NCI-H460 (cell line): ENCODE measurements at places on chromosomes 1 and 21. TPM values are rescaled to one million over a fixed set of nuclear protein-coding genes. Genes with fewer than 3 reads are reported as not detected.
A peak's percentile ranks its signal among the peaks of the same experiment; 100 is the strongest.

- no peak for DNase-seq
Observed at GRCh38 chr1:53541761-53542550, 82.8 kb downstream of the DMRTB1 start.

DNA sequence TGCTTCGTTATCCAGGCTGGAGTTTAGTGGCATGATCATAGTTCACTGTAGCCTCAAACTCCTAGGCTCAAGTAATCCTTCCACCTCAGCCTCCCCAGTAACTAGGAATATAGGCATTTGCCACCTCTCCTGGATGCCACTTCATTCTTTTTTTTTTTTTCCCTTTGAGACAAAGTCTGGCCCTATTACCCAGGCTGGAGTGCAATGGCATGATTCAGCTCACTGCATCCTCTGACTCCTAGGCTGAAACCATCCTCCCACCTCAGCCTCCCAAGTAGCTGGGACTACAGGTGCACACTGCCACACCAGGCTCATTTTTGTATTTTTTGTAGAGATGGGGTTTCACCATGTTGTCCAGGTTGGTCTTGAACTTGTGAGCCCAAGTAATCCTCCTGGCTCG is 19.3 kb downstream of the OSBPL9 start:
- DNase-seq, result no peak

The PTTG1IP gene
- total RNA-seq, result 139 and 145 TPM in 2 replicates

The MFAP2 gene
- 0.49 and 0.52 TPM in 2 replicates for total RNA-seq

DNA sequence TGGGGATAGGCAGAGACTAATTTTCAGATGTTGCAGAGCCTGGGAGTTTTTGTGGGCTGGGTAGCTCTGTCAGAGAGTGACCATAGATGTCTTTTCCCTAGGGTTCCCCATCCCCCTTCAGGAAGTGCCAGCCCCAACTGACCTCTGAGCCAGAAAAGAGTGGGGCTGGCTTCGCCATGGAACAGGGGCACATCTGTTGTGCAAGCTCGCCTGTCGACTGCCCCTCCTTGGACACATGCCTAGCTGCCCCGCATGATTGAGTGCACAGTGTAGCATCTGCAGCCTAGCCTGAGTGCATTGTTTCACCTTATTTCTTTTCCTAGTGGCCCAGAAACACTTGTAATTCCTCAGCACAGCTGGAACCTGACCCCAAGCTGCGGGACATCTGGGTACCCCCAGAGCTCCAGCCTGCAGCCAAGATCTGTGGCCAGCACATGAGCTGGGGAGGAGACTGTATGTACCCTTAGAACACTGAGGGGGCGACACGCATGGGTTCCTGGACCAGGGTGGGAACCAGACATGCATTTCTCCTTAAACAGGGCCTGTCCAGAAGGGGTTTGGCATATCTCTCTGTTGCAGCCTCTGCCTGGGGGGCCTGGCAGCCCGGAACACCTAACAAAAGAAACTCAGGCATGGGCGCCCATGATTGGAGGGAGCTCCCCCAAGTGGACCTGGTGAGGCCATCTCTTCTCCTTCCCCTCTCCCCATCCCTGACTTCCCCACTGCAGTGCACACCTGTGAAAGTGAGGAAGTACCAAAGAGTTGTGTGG is 55.2 kb downstream of the SYT14 start:
- no peak for DNase-seq

The PODN gene
- not detected in 2 replicates for total RNA-seq

The FCRLA gene
- total RNA-seq, result 0.17 and 0.20 TPM in 2 replicates

DNA sequence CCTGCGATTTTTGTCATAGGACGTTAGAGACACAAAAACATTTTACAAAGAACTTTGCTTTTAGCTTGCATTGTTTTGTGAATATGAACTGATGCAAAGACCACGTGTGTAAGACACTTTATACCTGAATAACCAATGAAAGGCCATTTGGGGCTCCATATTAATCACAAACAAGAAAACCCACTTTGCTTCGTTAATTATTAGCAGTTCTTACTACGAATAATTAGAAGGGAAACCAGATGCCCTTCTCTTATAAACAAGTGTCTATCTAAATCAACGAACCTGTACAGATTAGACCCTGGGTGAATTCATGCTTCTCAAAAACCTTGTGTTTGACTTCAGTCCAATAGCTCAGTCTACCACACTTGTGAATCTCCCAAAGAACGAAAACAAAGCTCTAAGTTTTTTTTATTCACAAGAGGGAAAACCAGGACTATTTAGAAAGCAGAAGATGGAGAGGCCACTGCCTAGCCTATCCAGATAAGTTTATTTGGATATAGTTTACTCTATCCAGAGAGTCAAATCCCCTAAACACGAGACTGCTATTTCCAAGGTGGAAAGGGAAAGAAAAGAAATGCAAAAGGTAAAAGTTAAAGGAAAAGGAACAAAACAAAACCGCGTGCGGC is 897 bp downstream of the CYYR1 start:
- DNase-seq, result no peak

- no peak for DNase-seq
Observed at GRCh38 chr1:28779751-28780408, 32.1 kb upstream of the OPRD1 start.

DNA sequence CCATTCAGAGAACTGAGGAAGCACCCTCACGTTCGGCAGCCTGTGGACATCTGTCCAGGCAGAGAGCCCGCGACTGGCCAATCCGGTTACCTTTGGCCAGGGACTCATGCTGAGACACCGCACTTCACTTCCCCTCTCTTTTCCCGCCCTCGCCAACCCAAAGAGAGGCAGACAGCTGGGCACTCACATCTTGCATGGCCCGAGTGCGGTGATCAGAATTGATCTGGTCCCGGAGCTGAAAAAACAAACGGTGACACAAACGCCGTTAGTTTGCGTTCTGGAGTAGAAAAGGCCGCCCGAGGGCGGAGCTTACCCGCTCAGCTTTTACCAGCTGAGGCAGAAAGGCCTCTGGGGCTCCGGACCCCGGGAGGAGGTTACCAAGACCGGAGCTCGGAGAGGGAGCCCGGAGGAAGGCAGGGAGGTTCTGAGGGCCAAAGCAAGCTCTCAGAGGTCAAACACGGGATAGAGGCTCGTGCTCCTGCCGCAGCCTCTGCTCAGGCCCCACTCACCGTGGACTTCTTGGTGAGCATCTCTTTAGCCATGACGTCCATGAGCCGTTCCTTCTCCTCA is 376 bp downstream of the SF3A3 start:
- no peak for DNase-seq

GRCh38 chr1:7374563-7375160 is 396.4 kb upstream of the VAMP3 start:
- DNase-seq, result no peak

DNA sequence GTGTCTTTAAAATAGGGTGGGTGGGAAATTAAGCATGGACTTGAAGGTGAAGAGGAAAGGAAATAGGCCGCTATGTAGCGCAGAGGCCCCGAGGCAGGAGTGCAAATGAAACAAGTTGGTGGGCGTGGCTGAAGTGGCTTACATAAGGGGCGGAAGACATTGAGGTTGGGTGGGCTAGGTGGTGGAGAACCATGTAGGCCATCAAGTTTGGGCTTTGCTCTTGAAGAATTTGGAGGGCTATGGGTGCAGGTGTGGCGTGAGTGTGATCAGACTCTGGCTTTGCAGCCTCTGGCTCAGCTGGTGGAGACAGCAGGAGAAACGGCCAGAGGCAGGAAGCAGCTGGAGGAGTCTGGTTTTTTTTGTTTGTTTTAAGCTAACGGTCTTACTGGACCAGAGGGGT is 6.7 kb downstream of the SLFNL1 start:
- DNase-seq, result no peak

DNA sequence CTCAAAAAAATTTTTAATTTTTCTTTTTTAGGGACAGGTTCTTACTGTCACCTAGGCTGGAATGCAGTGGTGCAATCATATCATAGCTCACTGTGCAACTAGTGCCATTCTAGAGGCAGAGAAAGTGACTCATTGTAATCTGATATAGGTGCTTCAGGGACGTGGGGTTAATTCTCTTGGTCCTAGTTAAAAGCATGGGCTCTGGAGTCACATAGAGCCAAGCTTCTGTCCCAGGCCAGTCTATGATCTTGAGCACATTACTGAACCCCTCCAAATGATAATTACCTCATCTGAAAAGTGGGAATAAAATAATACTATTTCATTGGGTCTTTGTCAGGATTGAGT is 1.1 kb upstream of the ADIPOR1 start:
- peak; percentile 37 for DNase-seq

DNA sequence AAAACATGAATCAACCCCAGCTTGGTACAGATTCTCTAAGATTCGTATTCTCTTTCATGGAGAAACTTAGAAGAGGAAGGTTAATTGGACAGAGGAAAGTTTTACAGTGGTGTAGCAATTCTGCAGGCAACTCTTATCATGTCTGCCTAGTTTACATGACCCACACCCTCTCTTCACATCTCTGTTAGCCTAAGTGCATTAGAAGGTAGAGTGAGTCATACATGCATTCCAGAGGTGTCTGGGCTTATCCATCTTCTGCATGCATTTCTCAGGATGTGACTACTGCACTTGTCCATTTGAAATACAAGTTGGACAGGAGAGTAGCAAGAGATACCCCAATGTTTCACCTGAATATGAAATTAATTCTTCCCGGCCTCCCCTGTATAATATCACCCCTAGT is 578.4 kb upstream of the NCAM2 start:
- no peak for DNase-seq

The CLCA4 gene
- total RNA-seq, result not detected in 2 replicates

GRCh38 chr1:44678626-44679025 is 4.1 kb downstream of the ARMH1 start:
- DNase-seq, result no peak

GRCh38 chr1:98196012-98196411 is 275.2 kb upstream of the DPYD start:
- DNase-seq, result no peak

DNA sequence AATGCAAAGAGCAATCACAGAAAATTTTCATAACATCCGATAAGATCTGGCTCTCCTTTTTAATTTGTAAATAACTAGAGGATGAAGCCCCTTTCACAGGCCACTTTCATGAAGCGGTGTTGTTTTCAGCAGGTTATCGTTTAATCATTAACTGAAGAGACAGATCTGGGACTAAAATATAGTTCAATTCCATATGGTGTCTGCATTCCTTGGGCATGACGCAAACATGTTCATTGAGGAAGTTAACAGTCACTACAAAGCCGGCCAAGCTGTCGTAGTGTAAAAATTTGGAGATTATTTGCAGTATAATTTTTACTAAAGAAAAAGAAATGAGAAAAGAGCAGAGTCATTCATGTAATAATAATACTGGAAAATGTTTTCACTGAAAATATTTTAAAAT is 565.2 kb upstream of the ADAMTS5 start:
- no peak for DNase-seq

DNA sequence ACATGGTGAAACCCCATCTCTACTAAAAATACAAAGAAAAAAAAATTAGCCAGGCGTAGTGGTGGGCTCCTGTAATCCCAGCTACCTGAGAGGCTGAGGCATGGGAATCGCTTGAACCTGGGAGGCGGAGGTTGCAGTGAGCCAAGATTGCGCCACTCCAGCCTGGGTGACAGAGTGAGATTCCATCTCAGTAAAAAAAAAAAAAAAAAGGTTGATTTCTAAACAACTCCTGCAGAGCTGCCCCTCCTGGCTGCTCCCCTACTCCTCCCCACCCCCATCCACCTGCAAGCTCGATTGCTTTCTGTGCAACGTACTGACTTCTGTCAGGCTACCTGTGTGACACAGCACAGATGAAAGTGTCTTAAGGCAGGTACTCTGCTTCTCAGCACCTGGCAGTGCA is 13.3 kb downstream of the ETV3L start:
- no peak for DNase-seq

The SLFNL1 gene
- 0.05 TPM in 1 of 2 replicates, not detected in the other for total RNA-seq

The STUM gene
- total RNA-seq, result not detected in 2 replicates
